ENCODE measurements at places on chromosomes 3 and 15.

DNA sequence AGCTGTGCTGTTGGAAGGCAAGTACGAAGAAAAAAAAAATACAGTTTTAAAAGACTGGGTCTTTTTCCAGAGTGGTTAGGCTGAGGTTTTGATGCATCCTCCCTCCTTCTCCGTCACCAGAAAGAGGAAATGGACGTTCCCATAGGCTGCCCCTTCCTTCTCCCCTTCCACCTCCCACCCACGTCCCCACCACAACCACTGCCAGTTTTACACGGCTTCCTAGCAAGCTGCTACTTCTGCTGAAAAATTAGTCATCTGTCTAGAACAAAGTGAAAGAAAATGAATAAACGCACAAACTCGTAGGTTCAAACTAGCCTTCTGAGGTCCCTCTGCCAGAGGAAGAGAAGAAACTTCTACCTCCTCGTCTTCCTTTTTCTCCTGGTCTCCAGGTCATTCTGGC, 71.6 kb upstream of the RPL35A start:
- DNase-seq = no peak

- DNase-seq = no peak
Measured at GRCh38 chr15:46652266-46652665, 1017.4 kb downstream of the SQOR start.

- DNase-seq = no peak
Measured at GRCh38 chr3:56829533-56829932, 27.8 kb upstream of the ARHGEF3 start.

DNA sequence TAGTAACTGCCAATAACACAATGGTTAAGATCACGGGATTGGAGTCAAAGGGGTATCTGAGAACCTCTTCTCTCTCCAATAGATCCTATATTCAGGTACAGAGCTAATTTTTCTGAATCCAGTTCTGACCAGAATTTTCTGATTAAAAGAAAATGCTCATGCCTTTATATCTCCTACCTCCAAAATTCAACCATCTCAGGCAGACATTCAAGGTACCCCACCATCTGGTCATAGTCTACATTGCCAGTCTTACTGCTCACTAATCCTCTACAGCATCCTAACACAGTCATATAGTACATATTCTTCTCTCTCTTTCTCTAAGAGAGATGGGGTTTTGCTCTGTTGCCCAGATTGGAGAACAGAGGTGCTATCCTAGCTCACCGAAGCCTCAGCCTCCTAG, 59.1 kb downstream of the LSAMP start:
- no peak for DNase-seq

GRCh38 chr3:60752809-60753208, 498.4 kb downstream of the FHIT start:
- no peak for DNase-seq

DNA sequence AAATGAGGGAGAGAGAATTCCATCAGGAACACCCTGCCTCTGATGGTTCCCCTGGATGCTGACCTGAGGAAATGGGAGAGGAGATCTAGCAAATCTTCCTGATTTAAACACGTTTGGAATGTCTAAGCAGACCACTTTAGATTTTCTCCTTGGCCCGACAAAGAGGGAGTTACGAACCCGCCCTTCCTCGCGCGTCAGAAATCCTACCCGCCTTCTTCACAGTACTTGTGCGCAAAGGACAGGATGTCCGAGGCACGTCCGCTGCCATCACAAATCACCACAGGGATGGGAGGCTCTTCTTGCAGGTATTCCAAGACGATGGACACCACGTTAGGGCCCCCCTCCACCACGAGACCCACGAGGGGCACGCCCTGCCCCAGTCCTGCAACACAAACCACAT, 38.6 kb downstream of the TRPM1 start:
- DNase-seq = no peak

GRCh38 chr3:116331380-116331779, 113.9 kb downstream of the LSAMP start:
- DNase-seq = no peak

GRCh38 chr3:152375546-152375945, 106.8 kb downstream of the MBNL1 start:
- no peak for DNase-seq

DNA sequence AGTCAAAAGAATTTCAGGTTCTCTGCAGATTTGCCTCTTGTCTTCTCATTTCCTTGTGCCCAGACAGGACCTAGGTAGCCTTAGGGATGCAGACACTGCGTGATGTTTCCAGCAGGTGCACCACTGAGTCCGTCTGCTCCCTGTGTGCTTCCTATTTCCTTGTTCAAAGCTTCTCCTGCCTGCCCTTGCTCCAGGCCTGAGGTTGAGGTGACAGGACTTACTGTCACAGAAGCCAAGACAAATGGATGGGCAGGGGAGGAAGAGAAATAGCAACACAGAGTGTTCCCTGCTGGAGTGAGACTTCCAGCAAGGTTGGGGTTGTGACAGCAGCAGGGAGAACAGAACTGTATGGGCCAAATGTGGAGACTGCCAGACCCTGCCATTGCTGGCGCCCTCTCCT, 199.4 kb downstream of the MYRIP start:
- no peak for DNase-seq

GRCh38 chr3:45778761-45779201, 17.6 kb downstream of the SLC6A20 start:
- no peak for DNase-seq

GRCh38 chr15:95138604-95139270, 907.4 kb downstream of the MCTP2 start:
- DNase-seq = no peak
